ENCODE measurements at places on chromosomes 7 and 10. TPM values are rescaled to one million over a fixed set of nuclear protein-coding genes. Genes with fewer than 3 reads are reported as not detected.

The RELN gene
- 0.02 TPM for total RNA-seq

The OR2A5 gene
- total RNA-seq: not detected

The PCDH15 gene
- total RNA-seq: 0.15 TPM

The NSMCE4A gene
- total RNA-seq: 66.0 TPM

The TFR2 gene
- 5.7 TPM for total RNA-seq

The C10orf71 gene
- total RNA-seq: not detected

Data from H1 (cell line).